ENCODE measurements at places on chromosomes 3 and 15.
A peak's percentile ranks its signal among the peaks of the same experiment; 100 is the strongest.

GRCh38 chr3:31688984-31689383 lies 156.3 kb downstream of the STT3B start:
- DNase-seq: no peak

GRCh38 chr15:65690778-65691177 lies 69.0 kb downstream of the SLC24A1 start:
- DNase-seq: no peak

DNA sequence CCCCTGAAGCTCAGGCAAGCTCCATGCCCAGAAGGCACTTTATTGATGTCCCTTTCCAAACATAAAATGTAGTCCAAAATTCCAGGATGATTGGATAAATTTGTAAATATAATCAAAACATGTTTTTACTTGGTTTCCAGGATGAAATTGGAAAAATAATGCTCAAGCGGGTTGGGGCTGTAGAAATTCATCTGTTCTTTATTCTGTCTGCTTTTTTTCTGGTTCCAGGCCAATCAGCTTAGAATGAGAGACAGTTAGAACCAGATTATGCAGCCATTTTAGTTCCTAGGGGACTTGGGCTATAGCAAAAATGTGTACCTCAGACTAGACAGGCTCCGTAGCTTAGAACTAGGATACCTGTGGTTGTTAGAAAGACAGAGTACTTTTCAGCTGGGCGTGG lies 450.8 kb downstream of the MCTP2 start:
- DNase-seq: no peak

GRCh38 chr3:7385635-7386034 lies 524.7 kb downstream of the GRM7 start:
- DNase-seq: no peak

GRCh38 chr3:10806006-10806405 lies 10.0 kb upstream of the SLC6A11 start:
- DNase-seq: no peak

GRCh38 chr3:65706776-65707568 lies 331.7 kb downstream of the MAGI1 start:
- no peak for DNase-seq

DNA sequence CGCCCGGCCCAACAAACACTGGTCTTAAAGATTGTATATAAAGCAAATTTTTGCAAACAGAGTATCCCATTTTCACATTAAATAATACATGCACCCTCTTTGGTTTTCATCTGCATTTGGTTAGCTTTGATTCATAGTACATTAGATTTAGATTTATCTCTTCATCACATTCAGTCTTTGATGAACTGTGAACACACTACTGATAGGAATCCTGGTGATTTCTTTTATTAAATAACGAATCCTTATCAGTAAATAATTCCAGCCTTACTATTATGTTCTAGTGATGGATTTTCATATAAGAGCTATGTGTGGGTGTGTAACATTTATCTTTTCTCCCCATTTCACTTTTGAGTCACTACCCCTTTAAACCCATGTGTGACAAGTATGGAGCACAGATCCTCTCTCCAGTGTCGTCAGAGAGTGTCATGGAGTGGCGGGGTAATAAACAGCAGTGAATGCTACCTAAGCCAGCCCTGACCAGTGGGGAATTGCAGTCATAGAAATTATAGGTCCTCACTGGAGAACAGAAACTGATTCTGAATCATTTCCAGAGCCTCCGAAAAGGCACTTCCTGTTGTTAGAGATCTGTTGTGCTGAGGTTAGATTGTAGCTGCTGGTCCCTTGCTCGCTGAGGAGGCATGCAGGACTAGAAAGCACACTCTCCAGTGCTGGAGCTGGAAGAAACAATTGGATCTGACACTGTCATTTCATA lies 22.0 kb downstream of the SLC7A14 start:
- peak; percentile 33 for DNase-seq

GRCh38 chr3:161690299-161690620 lies 193.7 kb downstream of the OTOL1 start:
- no peak for DNase-seq

- DNase-seq: no peak
Measured at GRCh38 chr3:170154084-170154483, 27.4 kb downstream of the PHC3 start.

DNA sequence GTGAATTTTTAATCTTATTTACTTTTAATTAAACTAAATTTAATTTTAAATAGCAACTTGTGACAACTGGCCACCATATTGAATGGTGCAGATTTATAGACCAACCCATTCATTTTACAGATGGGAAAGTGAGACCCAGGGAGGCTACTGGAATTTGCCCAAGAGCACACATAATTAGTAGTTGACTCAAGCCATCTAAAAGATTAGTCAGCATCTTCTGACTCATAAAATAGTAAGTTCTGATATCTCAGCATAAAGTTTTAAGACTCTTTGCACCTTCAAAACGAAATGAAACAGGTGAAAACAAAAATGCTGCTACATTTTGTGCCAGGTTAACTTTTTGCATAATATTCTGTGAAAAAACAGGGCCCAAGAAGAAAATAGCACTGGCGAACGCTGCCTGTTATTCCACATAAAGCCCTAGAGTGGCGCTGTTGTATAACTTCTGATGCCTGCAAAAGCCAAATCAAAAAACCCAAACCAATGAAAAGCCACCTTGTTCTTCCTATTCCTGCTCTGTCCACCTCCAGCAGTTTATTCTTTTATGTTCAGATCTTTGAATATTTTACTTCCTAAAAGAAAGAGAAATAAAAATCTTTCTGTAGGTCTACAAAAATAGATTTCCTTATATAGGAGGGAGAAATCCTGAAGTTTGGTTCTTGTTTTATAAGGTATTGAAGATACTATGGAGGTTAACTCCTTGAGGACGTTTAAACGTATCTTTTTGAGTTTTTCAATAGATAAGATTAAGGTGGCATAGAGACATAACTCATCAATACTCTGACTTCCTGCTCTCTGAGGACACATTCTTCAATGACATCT lies 62.8 kb downstream of the OTOL1 start:
- DNase-seq: no peak

- DNase-seq: no peak
Measured at GRCh38 chr3:169186596-169186995, 476.9 kb downstream of the MECOM start.

GRCh38 chr15:71304681-71305080 lies 189.4 kb downstream of the THSD4 start:
- DNase-seq: no peak

DNA sequence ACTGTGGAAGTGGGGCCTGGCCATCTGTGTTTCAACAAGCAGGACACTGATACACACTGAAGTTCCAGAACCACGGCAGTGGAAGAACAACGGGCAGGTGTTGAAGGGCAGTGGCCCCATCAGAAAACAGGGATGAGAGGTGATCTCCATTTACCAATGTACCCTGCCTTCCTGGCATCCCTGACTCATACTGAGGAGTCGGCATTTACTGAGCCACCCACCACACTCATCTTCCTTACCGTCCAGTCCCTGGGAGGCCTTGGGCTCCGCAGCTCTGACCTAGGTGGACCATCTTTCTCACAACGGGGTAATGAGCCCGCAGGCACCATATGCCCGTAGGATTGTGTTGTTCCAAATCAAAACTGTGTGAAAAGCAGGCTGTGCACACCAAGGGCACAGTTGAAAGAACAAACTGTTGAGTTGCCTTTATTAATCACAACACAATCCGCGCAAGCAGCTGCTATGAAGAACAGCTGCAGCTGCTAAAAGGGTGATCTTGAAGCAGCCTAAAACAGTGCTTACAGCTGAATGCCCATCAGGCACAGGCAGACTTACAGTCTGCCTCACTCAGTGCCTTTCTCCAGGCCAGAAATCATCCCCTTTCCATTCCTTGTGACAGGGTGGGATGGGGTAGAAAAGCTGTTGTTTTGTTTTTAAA lies 12.9 kb downstream of the MB21D2 start:
- no peak for DNase-seq

DNA sequence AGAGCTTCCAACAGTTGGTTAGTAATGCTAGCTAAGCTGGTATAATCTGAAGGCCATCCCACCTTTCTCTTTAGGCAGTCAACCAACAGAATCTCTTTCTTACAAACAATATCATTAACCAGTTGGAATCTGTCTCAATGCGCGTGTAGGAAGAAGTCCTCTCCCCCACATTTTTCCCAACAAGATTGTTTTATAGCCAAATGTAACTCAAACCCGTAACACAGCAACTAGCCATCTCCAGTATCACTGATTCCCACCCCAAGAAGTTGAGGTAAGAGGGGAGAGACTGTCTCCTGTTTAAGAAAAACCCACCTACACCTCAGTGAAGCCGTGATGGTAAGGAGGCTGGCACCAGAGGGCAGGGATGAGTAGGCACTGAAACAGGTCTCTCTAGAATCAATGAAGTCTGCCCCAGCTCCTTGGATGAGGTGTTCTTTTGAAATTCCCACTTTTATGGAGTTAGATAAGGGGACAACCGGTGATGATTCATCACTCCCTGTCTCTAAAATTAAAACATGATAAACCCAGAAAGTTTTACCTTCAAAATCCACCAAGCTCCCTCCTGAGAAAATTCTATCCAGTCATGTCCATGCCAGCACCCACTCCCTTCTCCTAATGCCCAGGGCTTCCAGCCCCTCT lies 30.9 kb downstream of the CDC25A start:
- DNase-seq: no peak

DNA sequence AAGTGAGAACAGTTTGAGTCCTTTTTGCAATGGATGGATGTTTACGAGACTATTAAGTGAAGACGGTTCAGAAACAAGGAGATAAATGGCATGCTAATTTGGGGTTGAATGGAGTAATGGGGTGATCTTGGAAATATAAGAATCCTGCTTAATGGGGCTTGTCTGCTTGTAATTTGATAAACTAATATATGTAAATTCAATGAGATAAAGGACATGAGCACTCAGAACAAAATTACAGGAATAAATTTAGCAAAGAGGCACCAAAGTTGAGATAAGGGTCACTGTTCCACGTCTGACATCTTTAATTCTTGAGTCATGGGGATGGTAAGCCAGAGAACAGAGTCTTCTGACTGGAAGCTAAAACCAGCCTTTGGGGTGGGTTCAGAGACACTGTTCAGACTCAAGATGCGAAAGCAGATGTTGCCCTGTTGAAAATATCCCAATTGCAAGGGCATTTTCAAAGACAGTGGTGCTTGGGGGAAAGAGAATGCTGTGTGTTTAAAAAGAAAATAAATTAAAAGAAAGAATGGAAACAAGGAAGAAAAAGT lies 67.8 kb upstream of the CHRNB4 start:
- DNase-seq: no peak

DNA sequence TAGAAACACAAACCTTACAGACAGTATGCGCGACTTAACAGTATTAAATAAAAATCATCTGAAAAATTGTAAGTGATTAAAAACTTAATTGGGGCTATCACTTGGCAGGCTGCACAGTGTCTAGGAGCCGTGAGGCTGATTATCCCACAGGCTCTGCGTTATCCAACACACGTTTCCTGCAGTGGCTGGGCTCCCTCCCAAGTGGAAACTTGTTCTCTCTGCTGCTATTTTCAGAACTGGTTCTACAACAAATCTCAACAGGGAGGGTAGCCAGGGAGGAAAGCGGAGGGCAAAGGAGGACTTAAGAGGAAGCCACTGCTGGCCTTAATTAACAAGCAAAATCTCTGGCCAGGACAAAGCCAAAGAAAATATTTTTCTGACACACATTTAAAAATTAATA lies 555.2 kb downstream of the MAGI1 start:
- no peak for DNase-seq

DNA sequence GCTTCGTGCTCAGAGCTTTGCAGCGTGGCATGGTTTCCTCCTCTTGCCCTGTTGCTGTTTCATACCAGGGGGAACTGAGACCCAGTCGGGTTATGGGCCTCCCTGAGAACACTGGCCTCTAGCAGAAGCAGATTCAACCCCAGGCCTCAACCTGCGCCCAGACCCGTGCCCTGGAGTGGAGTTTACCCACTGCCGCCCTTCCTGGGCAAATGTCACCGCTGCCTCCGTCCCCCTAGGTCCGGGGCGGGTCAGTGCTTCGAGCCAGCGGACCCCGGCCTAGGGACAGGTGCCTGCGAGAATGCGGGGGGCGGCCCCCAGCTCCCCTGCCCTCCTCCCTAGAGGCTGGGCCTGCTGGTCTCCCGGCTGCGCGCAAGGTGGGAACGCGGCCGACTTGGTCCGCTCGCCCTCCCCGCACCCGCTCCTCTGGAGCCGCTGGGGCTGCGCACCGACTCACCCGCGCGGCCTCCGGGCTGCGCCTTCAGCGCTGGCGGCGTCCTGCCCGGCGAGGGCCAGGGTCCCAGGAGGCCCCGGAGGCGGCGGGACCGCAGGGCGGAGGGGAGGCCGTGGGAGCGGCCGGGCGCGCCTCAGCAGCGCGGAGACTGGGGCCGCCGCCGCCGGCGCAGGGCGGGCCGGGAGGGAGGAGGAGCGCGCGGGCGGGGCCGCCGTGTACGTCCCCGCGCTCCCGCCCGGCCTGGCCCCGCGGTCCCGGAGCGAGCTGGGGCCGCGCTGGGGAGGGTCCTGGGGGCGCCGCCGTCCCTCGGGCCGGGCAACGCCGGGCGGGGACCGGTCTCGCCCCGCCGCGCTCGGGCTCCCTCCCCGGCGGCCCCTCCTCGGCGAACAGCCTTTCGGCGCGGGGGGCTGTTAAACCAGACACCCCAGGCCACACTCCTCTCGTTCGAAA lies at the start of gene PIGZ:
PIGZ (minus strand) TSS at position 601 of the 901 bp plus-strand sequence. CDS start 16,802 bp downstream, outside the sequence.
- peak; percentile 86 for DNase-seq

DNA sequence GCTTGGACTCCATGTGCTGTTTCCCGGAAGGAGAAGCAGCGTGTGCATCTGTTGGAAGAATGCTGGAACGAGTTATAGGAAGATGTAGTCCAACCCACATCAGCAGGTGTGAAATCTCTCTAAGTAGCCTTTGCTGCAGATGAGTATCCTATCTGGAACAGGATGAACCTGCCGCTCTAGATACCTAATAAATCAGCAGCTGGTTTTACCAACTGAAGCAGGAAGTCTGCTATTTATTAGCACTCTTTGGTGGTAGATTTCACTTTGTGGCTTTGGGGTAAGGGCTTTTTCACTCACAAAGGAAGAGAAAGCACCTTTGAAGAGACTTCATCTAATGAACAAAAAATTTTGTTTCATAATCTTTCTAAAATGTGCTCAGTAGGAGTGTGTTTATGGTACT lies 66.4 kb downstream of the DCUN1D1 start:
- DNase-seq: peak; percentile 33

DNA sequence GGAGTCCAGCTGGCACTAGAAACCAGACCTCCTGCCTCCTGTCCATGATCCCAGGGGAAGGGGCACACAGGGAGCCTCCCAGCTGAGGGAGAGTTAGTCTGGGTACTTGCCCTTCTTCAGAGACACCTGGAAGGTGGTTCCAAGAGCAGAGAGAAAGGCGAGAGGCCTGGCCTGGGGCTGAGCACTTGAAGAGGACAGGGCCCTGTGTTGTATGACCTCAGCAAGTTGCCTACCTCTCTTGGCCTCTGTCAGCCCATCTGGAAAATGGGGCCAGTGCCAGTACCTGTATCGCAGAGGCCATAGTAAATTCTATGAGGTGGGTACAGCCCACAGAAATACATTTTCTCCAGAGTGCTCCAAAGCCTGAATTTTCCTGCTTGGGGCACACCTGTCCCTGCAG lies 19.5 kb downstream of the PTH1R start:
- no peak for DNase-seq

DNA sequence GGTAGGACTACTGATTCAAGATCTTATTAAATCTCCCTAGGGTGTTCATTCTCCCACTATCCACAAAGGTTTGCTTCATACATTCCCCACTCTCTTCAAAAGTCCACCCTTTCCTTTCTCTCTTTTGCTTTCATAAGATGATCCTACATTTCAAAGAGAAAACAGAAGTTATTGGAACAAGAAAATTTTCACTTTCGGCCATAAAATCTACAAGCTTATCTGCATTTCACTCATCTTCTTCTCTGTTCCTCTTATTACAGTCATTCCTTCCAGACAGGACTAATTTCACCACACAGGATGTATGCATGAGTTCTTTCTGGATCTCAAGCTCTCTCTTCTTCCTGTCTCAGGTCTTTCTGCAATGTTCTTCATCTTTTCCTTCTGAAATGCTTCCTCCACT lies 238.7 kb downstream of the ISL2 start:
- DNase-seq: peak; percentile 63

- no peak for DNase-seq
Measured at GRCh38 chr3:117165601-117166051, 456.0 kb downstream of the TUSC7 start.

Measured in GM13976 (cell line).